Transverse colon (tissue), 4 donors: ENCODE measurements at places on chromosomes 3 and 15.

DNA sequence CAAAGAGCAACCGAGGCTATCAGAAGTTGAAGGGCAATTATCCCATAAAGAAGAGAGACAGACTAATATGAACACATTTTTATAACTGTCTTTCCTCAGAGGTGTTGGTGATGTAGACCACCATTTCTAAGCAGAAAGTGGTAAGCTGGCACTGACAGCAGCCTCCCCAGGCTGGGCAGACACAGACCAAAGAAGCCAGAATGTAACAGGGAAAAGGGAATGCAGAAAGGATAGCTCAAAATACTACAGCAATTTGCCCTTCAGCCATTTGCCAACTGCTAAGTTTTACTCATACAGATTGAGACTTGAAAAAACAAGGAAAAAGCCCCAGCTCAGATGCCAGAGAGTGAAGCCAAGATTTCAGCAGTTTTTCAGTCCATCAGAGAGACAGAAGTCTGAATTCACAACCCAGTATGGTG, 73.5 kb upstream of the ABI3BP start:
- no peak for DNase-seq

- DNase-seq: no peak
Measured at GRCh38 chr3:27681249-27681748, 40.8 kb downstream of the EOMES start.

- DNase-seq: no peak
Measured at GRCh38 chr3:11522953-11523571, 120.7 kb downstream of the VGLL4 start.

DNA sequence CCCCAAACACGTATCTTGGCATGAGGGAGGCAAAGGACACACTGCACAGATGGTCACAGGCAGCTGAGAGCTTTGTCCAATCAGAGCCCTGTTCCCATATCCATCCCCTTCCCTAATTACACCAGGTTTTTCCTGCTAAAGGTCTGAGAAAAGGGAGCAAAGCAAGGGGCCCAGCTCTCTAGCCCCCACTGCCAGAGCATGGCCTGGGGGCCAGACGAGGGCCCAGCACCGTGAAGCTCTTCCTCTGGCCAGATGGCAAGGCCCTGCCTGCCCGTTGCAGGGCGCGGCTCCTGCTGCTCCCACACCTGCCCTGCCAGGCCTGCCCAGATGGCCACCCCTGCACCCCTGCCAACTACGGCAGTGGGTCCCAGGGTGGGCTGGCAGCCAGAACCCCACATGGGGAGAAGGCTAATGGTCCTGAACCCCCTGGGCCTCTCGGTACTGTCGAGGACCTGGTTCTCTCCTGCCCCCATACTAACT, 3.2 kb downstream of the SHF start:
- no peak for DNase-seq

- no peak for DNase-seq
Measured at GRCh38 chr3:112011376-112011940, 12.7 kb downstream of the TAGLN3 start.

GRCh38 chr3:148878095-148878494, 13.0 kb downstream of the CPA3 start:
- DNase-seq: no peak

GRCh38 chr3:153043729-153044328, 118.2 kb upstream of the RAP2B start:
- no peak for DNase-seq
